ENCODE measurements at places on chromosomes 7 and 10. TPM values are rescaled to one million over a fixed set of nuclear protein-coding genes. Genes with fewer than 3 reads are reported as not detected.

PILRA gene
- 0.36 TPM for total RNA-seq

MLXIPL gene
- 0.29 TPM for total RNA-seq

EN2 gene
- under 0.01 TPM for total RNA-seq

IL2RA gene
- total RNA-seq = not detected

NEURL1 gene
- under 0.01 TPM for total RNA-seq

INA gene
- 0.29 TPM for total RNA-seq

BEND7 gene
- total RNA-seq = 9.0 TPM

AMPH gene
- total RNA-seq = 4.4 TPM

CYP26A1 gene
- not detected for total RNA-seq

MEIG1 gene
- total RNA-seq = 1.2 TPM

BET1 gene
- total RNA-seq = 22.4 TPM

THSD7A gene
- total RNA-seq = under 0.01 TPM

FEZF1 gene
- total RNA-seq = not detected

TMEM196 gene
- total RNA-seq = not detected

TMEM225B gene
- 0.29 TPM for total RNA-seq

FAM237B gene
- not detected for total RNA-seq

ASL gene
- 52.2 TPM for total RNA-seq

PHYH gene
- 38.9 TPM for total RNA-seq

LIPJ gene
- under 0.01 TPM for total RNA-seq

TET1 gene
- total RNA-seq = 4.0 TPM

All from osteoblast (primary cell).